ENCODE measurements at places on chromosomes 4 and X. TPM values are rescaled to one million over a fixed set of nuclear protein-coding genes. Genes with fewer than 3 reads are reported as not detected.

The NLGN4X gene
- not detected for total RNA-seq

The BMP2K gene
- total RNA-seq = 45.6 TPM

The GPR34 gene
- not detected for total RNA-seq

The ABRAXAS1 gene
- 18.2 TPM for total RNA-seq

The STK26 gene
- 37.1 TPM for total RNA-seq

The HTRA3 gene
- 0.66 TPM for total RNA-seq

The GLRA2 gene
- total RNA-seq = not detected

DNA sequence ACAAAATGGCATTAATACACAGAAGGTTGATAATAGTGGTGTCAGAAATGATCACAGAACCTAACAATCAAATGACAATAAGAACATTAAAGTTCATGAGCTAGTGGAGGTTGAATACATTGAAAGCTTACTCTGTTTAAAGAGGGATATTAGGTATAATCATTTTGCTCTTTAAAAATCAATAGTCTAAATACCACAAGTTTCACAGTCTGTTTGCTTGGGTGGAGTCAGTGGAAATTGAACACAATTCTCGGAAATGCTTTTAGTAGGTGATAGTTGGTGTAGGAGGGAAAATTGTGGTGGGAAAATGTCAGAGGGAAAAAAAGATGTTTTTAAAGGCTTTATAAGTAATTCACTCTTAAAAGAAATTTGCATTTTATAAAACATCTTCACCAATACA is 197.1 kb downstream of the GLUD2 start:
- no peaks in the 10 kb centered on the region for H3K36me3 ChIP-seq
- no peak overlapping the region for H3K27ac ChIP-seq
- H3K4me1 ChIP-seq = no peaks in the 10 kb centered on the region
- no peak for DNase-seq
- H3K4me3 ChIP-seq = no peak overlapping the region

DNA sequence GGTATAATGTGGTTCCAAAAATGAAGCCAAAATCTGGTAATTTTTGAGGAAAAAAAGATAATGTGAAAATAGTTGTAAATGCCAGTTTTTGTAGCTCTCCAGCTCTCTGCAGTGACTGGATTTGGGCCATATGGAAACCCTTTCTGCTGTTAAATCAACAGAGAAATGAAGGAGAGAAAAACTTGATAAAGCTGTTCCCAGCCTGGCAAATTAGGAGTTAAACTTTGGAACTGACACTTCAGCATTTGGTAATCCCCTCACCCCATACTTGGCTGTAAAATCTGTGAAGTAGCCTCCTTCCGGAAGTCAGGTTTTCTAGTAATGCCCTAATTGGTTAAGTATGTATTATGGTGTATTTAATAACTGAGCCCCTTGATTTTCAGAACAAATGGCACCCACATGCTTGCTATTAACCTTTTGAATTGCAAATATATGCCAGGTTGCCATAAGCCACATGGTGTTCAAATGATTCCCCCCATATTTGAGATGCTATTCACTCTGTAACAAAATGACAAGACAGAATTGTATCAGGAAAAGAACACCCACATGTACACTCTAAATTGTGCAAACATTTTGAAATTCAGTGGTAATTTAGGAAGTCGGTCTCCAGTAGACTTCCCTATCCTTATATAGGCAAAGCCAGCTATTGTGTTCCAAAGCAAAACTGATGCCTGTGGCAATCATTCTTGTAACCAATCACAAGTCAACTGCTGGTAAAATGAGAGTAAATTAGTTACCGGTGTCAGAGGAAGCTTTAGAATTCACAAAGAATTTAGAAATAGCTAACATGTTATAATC is 96.3 kb upstream of the ADAMTS3 start:
- no peak for DNase-seq
- no peaks in the 10 kb centered on the region for H3K36me3 ChIP-seq
- no peak overlapping the region for H3K27ac ChIP-seq
- H3K27me3 ChIP-seq = no peaks in the 10 kb centered on the region
- no peak overlapping the region for H3K4me3 ChIP-seq

DNA sequence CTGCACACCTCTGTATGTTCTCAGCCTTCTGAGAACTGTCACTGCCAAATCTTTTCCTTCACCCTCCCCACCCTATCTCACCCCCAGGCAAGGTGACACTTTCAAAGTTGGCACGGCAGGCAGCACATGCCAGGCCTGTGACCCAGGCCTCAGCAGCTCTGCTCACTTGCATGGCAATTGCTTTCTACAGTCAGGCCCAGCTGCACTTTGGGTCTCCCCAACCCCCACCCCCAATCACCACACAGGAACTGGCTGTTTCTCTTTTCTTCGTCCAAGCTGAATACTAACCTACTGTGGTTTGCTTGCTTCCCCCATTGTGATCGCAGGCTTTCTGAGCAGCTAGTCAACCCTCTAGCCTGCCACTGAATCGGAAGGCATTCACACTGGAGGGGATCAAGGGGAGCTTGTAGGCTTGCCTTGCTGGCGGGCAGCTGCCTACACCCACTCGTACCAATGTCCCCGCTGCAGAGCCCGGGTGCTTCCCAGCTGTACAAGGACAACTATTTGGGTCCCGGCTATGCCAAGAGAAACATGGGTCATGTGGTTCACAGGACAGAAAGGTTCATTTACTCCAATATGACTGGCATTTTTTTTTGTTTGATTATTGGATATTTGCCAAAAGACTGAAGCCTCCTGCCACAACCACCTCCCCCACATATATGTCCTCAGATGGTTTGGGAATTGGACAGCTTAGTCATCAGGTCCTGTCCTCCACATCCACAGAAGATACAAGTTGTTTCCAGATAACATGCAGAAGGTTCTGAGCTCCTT is 28.1 kb downstream of the SLC25A43 start:
- no peaks in the 10 kb centered on the region for H3K36me3 ChIP-seq
- H3K4me3 ChIP-seq = no peak overlapping the region
- H3K27ac ChIP-seq = no peak overlapping the region
- DNase-seq = no peak

DNA sequence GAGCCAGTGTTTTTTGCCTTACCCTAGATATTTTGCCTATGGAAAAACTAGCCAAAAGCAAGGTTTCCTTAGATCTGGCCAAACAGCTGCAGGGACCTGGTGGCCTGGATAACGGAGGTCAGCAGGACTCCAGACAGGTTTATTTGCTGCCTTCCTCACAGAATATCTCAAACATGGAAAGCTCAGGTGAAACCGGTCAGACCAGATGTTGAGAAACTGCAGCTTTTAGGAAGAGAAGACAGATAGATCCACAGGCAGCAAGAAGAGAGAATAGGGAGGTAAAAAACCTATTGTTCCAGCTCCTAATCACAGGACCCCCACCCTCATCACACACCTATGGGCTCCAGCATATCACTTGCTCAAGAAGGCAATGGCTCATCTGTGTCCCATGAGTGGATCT is 16.2 kb downstream of the SLC16A2 start:
- no peaks in the 10 kb centered on the region for H3K27me3 ChIP-seq
- H3K36me3 ChIP-seq = no peaks in the 10 kb centered on the region
- H3K4me3 ChIP-seq = no peak overlapping the region
- no peak for DNase-seq
- no peaks in the 10 kb centered on the region for H3K4me1 ChIP-seq
- no peak overlapping the region for H3K27ac ChIP-seq

DNA sequence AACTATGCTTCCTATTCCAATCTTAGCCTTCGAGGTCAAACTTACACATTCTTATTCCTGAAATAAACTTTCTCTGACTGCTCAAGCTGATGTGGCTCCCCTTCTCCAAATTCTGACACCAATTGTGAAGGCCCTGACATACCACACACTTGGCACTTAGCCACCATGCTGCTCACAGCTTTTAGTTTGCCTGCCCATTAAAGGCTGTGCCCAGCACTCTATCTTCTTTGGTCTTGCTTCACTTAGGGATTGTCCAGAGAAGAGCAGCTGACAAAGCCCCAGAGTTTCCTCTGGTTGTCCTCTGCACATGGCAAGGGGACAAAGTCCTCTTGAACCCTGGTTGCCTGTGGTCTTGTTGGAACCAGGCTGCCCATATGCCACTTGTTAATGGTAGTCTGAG is 126.1 kb downstream of the ARHGEF9 start:
- no peak overlapping the region for H3K27ac ChIP-seq
- no peaks in the 10 kb centered on the region for H3K36me3 ChIP-seq

DNA sequence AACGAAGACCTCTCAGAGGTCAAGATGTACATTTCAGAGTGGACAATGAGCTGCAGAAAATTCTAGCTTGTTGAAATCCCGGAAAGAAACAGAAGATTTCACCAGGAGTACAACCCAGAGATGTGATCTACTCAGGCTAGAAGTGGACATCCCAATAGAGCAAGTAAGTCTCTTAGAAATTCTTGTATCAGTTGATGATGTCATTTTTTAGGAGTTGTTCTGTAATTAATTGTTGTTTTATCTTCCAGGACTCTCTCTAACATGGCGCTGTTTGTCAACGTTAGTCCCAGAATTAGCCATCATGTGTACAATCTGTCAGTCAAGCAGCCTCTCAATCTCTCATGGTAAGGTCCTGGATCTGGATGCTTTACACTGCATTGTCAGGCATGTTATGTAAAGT is 174.4 kb downstream of the GRIA3 start:
- no peak overlapping the region for H3K27ac ChIP-seq
- H3K36me3 ChIP-seq = no peaks in the 10 kb centered on the region
- no peak overlapping the region for H3K4me3 ChIP-seq
- no peaks in the 10 kb centered on the region for H3K27me3 ChIP-seq
- no peaks in the 10 kb centered on the region for H3K4me1 ChIP-seq
- DNase-seq = no peak

DNA sequence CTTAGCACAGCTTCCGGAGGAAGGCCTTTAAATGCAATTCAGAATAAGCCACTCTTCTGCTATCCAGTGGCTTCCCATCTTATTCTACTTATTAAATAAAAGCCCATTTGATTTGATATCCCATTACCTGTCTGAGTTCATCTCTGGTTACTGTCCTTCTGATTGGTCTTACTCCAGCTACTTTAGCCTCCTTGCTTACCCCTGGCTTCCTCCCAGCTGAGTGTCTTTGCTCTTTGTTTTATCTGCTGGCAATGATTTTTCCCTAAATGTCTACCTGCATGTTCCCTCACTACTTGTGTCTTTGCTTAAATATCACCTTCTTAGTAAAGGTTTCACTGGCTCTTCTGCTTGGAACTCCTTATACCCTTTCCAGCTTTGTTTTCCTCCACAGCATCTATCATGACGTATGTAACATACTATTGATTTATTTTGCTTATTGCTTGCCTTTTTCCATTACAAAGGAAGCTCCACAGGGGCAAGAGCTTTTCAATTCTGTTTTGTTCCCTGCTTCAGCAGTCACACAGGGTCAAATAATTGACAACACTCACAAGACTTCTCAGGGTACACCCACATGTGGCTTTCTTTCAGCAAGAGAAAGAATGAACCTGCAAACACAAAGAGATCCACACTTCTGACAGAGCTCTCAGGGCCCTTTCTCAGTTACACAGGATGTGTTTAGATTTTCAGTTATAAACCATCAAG is 63.8 kb downstream of the TBC1D19 start:
- H3K36me3 ChIP-seq = no peaks in the 10 kb centered on the region
- H3K4me1 ChIP-seq = no peaks in the 10 kb centered on the region
- no peak overlapping the region for H3K4me3 ChIP-seq
- H3K27me3 ChIP-seq = no peaks in the 10 kb centered on the region

DNA sequence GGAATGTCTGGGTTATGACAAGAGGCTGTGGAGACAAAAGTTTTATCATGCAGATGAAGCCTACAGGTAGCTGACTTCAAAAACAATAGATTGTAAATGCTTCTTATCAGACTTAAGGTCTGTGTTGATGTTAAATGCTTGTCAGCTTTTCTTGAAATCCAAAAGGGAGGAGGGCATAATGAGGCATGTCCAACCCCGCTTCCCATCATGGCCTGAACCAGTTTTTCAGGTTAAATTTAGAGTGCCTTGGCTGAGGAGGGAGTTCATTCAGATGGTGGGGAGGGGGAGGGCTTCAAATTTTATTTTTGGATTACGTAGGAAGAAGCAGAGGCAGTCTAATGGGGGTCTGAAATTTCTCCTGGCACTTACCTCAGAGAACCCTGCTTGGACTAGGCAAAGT is 207.7 kb upstream of the HDX start:
- H3K27ac ChIP-seq = no peak overlapping the region
- H3K4me1 ChIP-seq = no peaks in the 10 kb centered on the region
- no peaks in the 10 kb centered on the region for H3K36me3 ChIP-seq
- H3K27me3 ChIP-seq = no peaks in the 10 kb centered on the region
- DNase-seq = no peak
- H3K4me3 ChIP-seq = no peak overlapping the region

GRCh38 chr4:24094726-24095125 is 204.9 kb upstream of the PPARGC1A start:
- no peaks in the 10 kb centered on the region for H3K27me3 ChIP-seq
- H3K4me1 ChIP-seq = no peaks in the 10 kb centered on the region
- H3K36me3 ChIP-seq = no peaks in the 10 kb centered on the region
- no peak for DNase-seq
- no peak overlapping the region for H3K4me3 ChIP-seq

All from Caco-2 (cell line).